ENCODE measurements at places on chromosomes 1 and 21.

DNA sequence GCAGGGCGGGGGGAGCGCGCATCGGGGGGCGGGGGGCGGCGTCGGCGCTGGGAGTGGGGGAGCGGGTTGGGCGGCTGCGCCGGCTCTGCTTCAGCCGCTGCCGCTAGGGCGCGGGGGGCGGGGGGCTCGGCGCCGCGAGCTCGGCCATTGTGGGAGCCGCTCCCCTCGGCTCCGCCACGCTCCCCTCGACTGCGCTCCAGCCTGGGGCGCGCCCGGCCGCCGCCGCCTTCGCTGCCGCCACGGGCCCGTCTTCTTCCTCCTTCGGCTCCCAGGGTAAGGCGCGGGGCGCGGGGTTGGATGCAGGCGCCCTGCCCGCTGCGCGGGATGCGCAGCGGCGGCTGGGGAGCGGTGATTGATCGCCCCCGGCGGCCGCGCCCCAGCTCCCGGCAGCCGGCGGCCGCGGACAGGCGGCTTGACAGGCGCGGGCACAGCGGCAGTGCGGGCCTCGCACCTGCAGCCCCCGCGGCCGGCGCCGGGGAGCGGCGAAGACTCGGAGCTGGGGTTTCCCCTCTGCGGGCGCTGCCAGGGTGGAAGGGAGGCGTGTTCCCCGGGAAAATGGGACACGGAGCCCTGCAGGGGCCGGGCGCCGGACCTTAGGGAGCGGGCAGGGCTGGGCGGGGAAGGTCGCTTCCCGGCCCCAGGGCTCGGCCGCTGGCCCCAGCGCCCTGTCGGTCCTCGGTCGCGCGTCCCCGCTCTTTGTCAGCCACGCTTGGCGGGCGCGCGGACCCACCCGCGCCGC, 55.3 kb downstream of the NDUFS5 start:
- DNase-seq: no peak

DNA sequence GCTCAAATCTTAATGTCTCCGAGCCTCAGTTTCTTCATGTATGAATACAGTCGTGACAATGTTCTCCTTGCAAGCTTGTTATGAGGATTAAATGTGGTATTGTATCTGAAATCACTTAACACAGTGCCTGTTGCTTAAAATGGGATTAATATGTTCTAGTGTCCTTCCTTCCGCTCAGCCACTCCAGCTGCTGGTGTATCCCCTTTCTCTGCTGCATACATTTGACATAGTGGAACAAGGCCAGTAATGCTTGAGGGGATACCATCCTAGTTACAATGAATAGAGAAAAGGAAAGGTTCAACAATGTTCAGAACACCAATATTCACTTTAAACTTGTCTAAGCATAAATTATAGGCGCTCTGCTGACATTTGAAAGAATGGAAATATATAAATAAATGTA, 64.0 kb downstream of the PROX1 start:
- DNase-seq: no peak

GRCh38 chr1:35810096-35810881, 2.5 kb downstream of the AGO4 start:
- no peak for DNase-seq

DNA sequence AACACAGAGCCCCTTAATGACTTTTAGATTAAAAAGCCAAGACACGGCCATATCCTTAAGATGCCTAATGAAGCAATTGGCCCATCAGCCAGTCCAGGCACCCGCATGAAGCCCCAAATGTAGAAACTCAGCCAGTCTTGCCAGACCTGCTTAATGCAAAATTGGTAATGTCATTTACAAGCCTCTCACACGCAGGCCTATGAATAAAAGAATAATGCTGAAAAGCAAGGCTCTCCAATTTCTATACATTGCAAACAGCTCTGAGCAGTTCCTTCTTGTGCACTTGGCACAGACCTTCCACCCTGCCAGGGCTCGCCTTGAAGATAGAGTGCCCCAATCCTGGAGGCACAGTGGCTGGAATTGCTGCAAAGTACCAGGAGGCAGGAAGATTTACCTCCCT, 498.9 kb downstream of the NPHP4 start:
- DNase-seq: no peak

DNA sequence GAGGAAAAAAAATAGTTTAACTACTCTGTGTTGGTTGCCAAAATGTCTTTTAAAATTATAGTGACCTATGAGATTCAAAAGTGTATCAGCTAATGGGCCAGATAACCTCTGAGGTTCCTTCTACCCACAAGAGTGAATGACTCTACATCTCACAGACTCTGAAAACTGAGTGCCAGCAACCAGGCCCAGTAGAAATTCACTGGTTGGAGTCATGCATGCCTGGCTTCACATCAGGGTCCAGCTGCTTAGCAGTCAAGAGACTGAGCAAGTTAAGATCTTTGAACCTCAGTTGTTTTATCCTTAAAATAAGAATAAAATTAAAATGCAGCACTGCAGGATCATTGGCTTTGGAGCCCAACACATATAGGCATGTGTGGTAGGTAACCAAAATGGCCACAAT, 342.6 kb upstream of the NFIA start:
- DNase-seq: no peak

Data from stimulated activated CD4-positive, alpha-beta T cell treated with anti-CD3 and anti-CD28 coated beads, Interleukin-15, amount 100 ng/mL, for 1 hour (primary cell).